ENCODE measurements at places on chromosomes 5 and 9. TPM values are rescaled to one million over a fixed set of nuclear protein-coding genes. Genes with fewer than 3 reads are reported as not detected.

GRCh38 chr5:149935431-149935901, 9.1 kb downstream of the PDE6A start:
- no peak for DNase-seq

DNA sequence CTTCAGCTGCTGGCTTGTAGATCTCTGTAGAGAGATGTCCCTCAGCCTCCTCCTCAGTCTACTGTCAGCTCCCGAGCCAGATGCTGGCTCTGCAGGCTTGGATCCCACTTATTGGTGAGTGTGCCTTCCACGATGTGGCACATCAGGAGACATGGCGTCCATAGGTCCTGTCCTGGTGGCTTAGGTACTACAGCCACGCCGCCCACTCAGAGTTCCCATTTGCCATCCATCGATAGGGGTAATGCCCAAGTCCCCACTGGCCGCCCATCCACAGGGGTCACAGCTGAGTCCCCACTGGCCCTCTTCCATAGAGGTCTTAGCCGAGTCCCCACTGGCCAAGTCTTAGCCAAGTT, 17.3 kb downstream of the EXOC3 start:
- DNase-seq: no peak

DNA sequence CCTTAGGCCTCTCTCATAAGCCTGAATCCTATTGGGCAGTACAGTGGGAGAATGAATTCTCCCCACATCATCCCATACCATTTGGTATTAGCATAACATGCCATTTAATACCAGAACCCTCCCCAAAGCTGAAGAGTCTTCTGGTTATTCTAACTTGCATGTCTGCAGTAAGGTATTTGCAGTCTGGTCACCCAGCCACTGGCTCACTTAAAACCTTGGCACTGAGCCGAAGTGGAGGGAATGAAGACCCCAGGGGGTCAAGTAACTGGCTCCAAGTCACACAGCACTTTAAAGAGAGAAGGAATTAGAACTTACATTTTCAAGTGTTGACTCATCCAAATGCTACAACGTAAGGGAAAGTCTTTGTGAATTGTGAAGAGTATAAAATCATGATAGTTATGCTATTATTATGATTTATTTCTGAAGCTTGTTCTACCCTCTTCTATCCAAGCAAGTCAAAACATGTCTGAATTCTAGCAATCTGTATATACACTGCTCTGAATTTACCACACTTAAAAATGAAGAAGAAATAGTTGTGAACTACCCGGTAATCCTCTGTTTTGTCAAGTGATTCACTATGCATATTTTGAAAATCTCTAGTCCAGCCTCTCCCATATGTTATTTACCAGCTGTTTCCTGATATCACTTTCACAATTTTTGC, 28.5 kb downstream of the GLRA1 start:
- no peak for DNase-seq

Gene MAP1B
- total RNA-seq: not detected

DNA sequence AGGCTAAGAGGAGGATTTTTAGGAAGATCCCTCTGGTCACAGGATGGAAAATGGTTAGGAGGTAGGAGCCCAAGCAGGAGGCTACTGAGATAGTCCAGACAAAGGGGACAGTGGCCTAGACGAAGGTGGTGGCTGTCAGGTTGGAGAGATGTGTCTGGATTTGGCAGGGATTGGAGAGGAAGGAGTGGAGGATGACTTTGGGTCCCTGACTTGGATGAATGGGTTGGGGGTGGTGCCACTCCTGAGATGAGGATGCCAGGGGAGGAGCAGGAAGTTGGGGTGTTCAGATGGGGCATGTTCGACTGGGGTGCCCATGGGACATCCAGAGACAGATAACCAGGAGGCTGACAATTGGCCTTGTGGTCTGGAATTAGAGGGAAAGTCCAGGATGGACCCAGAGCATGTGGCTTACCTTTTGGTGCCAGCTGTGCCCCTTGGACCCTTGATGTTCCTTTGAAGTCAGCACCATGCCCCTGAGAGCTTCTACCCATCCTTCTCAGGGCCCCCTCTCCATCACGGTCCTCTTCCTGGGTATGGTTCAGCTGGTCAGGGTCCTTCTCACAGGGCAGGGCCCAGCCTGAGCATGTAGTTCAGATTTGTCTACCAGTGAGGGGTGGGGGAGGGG, 15.1 kb upstream of the IGFBPL1 start:
- DNase-seq: no peak

Gene CCL27
- total RNA-seq: not detected

Gene TEX48
- not detected for total RNA-seq

GRCh38 chr9:36543916-36544315, 28.8 kb upstream of the MELK start:
- DNase-seq: no peak

Gene PLAC8L1
- total RNA-seq: not detected

GRCh38 chr5:112436144-112436543, 17.1 kb upstream of the EPB41L4A start:
- no peak for DNase-seq

DNA sequence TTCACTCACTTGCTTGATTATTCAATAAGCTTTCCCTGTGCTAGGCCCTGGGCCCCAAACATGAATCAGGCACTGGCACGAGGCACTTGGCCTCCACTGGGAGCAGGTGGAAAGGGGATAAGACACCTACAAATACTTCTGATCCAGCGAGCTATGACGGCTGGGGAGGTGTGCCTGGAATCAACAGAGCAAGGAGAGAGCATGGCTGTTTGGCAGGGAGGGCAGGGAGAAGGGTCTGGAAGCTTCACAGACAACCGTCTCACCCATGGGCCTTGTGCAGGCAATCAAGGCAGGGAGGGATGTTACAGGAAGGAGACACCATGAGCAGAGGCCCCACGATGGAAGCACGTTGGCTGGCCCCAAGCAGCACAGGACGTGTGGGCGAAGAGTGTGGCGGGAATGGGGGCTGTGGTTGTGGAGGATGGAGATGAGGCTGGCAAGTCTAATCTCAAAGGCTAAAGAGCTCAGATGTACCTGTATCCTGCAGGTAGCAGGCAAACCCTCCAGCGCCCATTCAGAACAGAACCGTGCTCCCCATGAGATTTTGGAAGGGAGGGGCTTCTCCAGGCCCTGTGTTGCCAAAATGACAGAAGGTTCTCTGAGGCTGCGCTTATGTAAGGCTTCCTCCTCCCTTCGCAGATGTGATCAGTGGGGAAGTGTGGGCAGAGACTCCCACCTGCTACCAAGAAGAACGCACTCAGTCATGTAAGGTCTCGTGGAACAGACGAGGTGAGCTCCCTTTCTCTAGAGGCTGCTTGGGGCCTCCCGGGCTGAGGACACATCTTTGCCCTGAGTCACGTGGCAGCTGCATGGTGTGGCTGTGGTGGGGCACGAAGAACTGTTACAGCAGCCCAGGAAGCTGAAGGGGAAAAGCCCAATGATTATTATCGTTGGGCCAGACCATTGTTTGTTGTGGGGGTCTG, 189.7 kb downstream of the DAB2IP start:
- no peak for DNase-seq

GRCh38 chr5:66617226-66617861, 21.2 kb downstream of the MAST4 start:
- DNase-seq: no peak

DNA sequence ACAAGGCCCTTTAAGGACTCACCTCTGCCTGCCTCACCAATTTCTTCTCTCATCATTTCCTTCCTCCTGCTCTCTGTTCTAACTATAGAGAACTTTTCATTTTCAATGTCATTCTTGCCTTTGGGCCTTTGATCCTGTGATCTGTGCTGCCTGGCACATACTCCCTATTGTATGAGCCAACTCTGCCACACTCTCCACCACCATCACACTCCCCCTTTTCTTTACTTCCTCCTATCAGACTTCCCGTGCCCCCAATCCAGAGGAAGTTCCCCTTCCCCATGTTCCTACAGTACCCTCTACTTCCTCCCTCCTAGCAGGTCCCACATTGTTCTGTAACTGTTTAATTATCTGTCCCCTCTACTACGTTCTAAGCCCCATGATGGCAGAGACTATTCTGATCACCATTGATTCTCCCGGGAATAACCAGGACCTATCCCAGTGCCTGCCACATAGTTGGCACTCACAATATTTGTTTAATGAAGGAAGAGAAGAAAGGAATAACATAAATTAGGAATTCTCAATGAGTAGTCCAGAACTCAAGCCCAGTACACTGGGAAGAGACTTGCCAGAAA, 27.5 kb downstream of the ADAM19 start:
- no peak for DNase-seq

DNA sequence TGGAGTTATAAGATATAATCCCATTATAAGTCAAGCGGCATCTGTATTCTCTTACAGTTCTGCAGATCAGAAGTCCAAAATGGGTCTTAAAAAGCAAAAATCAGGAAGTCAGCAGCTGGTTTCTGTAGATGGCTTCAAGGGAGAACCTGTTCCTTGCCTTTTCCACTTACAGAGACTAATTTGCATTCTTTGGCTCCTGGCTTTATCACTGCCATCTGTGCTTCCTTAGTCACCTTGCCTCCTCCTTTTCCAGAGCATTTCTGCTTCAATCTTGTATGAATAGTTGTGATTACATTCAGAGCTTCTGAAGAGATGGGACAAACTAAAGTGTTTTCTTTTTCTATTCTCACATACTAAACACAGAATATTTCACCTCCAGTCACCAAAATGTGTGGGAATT, 647.3 kb upstream of the GRAMD2B start:
- DNase-seq: no peak

Gene TXNDC8
- total RNA-seq: not detected

DNA sequence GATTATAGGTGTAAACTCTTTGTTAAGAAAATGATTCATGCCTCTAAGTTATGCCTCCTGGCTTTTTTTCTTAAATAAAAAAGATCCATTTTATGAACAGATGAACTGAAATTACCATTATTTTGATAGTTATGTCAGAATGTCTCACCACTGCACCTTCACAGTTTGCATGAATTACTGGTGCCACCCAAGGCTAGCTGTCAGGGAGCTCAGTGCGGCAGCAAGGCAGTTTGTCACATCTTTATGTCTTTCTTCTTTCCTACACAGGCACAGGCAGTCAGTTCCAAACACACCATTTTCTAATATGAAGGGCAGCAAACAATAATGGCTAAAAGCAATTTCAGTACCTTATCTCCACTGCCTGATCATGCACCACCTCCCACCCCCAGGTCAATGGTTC, 147.7 kb downstream of the SREK1 start:
- DNase-seq: no peak

DNA sequence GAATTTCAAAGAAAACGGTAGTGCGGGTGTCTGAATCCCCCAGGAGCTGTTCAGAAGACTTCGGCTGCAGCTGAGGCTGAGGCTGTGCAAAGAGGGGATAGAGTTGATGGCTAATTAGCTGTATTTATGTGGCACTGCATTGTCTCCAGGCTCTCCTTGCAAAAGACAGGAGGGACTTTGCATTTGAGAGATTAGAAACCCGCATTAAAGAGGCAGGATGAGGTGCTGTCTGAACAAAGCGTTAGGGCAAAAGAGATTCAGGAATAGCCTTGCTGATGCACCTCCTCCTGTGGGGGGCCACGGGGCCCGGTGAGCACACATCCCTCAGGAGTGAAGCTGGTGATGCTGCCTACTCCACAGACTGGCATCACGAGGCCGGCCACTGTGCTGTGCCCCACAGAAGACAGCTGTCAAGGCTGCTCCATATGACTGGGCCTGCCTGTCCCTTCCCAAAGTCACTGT, 343.6 kb upstream of the DAP start:
- no peak for DNase-seq

- no peak for DNase-seq
Observed at GRCh38 chr9:28234894-28235277, 661.6 kb upstream of the C9orf72 start.

DNA sequence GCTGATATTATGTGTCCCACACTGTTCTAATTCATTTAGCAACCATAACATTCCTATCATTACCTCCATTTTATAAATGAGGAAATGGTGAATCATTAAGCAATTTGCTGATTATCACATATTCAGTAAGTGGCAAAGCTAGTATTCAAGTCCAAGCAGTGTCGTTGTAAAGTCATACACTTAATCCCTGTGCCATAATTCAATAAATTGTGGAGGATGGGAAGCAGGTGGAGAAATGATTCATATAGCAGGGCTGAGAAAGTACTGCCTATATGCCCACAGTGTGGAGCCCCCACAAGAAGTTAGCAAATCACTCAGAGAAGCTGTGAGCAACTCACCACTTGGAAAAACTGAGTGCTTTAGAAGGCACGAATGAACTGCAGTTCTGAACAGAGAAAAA, 691.0 kb downstream of the PTPRD start:
- no peak for DNase-seq

Gene IRX4
- total RNA-seq: not detected

- DNase-seq: no peak
Observed at GRCh38 chr5:7866196-7866595, 2.6 kb downstream of the FASTKD3 start.

GRCh38 chr5:162762119-162762518, 675.3 kb upstream of the CCNG1 start:
- DNase-seq: no peak

Gene ACOT12
- total RNA-seq: 0.41 TPM

GRCh38 chr9:83479765-83480164, 58.4 kb downstream of the FRMD3 start:
- DNase-seq: no peak

All from CD4-positive, alpha-beta memory T cell (primary cell).